Sigmoid colon (tissue), 7 donors: ENCODE measurements at places on chromosomes 3 and 15.

DNA sequence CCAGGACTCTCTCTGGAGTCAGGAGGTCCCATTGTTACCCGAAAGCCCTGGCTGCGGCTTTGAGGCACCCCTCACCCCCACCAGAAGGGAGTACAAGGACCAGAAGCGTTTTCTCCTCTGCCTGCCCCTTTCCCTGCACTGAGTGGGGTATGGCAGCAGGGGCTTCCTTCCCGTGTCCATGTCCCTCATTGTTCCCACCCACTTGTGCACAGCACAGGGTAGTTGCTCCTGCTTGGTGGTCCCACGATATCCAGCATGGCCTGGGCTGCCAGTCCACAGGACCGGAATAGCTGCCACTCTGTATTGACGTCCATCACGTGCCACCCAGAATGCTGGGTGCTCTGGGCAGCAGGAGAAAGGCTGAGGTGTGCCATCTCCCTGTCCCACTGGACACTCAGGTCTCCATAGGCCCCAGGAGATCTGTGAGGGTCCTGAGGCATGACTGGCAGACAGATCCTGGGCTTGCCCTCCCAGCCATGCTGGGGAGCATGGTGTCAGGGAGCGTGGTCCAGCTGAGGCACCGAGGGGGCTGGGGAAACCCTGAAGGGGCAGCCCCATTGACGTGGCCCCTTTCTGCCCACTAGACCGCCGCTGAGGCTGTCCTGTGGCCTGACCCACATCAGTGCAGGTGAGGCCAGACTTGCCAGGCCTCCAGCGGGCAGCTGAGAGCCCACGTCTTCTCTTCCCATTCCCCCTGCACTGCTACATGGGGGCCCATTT, 45.3 kb upstream of the SEC22A start:
- H3K27me3 ChIP-seq = no peaks in the 10 kb centered on the region
- DNase-seq = no peak
- H3K36me3 ChIP-seq = peaks cover 60% of the 10 kb centered on the region
- no peaks in the 10 kb centered on the region for H3K4me1 ChIP-seq
- H3K4me3 ChIP-seq = no peak overlapping the region

GRCh38 chr3:188993181-188993580, 178.6 kb upstream of the TPRG1 start:
- no peak overlapping the region for H3K4me3 ChIP-seq
- H3K27ac ChIP-seq = no peak overlapping the region

- H3K4me3 ChIP-seq = no peak overlapping the region
- peak overlapping the region; percentile 31 for H3K27ac ChIP-seq
- no peak for DNase-seq
- no peaks in the 10 kb centered on the region for H3K36me3 ChIP-seq
These were observed 623.5 kb upstream of the TBL1XR1 start for GRCh38 chr3:177820683-177821316.

GRCh38 chr3:161915418-161915750, 418.8 kb downstream of the OTOL1 start:
- H3K27ac ChIP-seq = no peak overlapping the region

DNA sequence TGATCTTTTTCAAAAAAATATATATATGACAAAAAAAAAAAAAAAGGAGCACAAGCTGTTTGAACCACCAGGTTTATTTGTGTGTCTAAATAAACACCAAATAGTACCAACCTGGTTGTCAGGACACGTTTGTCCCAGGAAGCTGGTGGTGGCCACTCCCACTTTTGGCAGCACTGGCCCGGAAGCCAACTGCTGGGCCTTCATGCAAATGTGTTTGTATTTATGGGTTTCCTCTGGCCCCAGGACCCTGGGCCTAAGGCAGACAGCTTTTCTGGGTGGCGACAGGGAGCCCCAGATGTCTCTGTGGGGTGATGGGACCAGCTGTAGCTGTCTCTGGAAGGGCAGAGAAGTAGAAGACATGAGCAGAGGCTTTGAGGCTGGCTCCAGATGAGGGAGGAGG, 31.6 kb downstream of the PRKCD start:
- H3K4me3 ChIP-seq = no peak overlapping the region
- no peak for DNase-seq
- no peaks in the 10 kb centered on the region for H3K27me3 ChIP-seq
- H3K4me1 ChIP-seq = peaks cover 28% of the 10 kb centered on the region

DNA sequence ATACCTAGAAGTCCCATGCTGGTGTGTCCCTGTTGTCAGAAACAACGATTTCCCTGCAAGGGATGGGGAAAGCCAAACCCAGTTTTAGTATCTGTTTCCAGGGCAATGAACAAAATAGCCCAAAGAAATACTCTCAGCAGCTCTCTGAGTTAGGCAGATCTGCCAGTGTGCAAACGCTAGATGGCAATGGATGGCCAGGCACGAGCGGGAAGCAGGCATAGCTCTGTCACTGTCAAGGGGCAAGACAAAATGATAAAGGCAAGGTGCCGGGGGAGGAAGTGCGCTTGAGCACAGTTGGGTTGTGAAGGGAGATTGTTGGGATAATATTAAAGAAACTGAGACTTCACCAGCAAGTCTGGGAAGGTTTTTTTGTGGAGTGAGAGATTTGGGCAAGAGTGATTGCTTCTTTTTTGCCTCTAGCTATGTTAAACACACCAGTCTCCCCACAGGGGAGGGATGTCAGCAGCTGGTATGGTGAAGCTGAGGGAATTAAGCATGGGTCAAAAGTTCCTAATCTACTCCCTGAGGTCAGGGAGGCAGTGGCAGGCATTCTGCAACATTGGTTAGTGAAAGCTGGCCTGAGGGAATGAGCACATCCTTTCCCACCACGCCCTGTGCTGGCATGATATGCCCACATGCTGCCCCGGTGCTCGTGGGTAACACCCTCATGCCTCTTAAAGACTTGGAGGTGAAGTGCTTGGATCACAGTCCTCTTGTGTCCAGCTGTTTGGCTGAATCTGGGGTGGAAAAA, 117.5 kb downstream of the PDCD6IP start:
- H3K27ac ChIP-seq = no peak overlapping the region
- no peaks in the 10 kb centered on the region for H3K36me3 ChIP-seq
- no peaks in the 10 kb centered on the region for H3K27me3 ChIP-seq
- H3K4me1 ChIP-seq = no peaks in the 10 kb centered on the region
- DNase-seq = no peak
- no peak overlapping the region for H3K4me3 ChIP-seq

GRCh38 chr3:107848351-107848915, 242.4 kb downstream of the CD47 start:
- no peak overlapping the region for H3K27ac ChIP-seq
- no peaks in the 10 kb centered on the region for H3K4me1 ChIP-seq
- H3K4me3 ChIP-seq = no peak overlapping the region

DNA sequence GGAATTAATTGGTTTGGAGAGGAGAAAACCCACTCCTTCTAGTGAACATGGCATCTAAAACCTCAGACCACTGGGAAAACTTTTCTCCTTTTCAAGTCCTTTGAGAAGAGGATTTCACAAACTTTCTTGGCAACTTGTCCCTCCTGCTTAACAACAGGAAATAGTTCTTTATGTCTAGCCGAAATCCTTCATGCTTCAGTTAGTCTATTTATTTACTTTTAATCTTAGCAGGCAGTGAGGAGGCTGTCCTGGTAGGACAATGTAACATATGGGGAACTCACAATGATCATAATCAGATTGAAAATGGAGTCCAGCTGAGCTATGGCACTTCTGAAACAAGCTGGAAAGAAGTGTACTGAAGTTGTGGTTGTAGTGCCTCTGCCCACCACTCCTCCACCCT, 50.6 kb downstream of the KY start:
- peaks cover 7% of the 10 kb centered on the region for H3K4me1 ChIP-seq
- no peak overlapping the region for H3K4me3 ChIP-seq
- no peak overlapping the region for H3K27ac ChIP-seq
- no peaks in the 10 kb centered on the region for H3K36me3 ChIP-seq

DNA sequence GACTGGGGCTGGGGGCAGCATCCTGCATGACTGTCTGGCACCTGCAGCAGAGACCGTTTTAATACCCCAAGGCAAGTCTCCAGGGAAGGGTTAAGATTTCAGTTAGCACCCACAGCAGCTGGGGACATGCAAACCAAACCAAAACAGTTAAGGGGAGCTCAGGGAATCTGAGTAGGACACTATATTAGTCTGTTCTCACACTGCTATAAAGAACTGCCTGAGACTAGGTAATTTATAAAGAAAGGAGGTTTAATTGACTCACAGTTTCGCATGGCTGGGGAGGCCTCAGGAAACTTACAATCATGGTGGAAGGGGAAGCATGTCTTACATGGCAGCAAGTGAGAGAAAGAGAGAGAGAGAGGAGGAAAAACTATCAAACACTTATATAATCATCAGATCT, 25.3 kb downstream of the GALNT15 start:
- H3K27me3 ChIP-seq = no peaks in the 10 kb centered on the region
- H3K4me3 ChIP-seq = no peak overlapping the region
- DNase-seq = no peak
- no peaks in the 10 kb centered on the region for H3K4me1 ChIP-seq

- peak overlapping the region; percentile 28 for H3K4me3 ChIP-seq
- no peak for DNase-seq
- H3K36me3 ChIP-seq = no peaks in the 10 kb centered on the region
- no peak overlapping the region for H3K27ac ChIP-seq
- H3K4me1 ChIP-seq = no peaks in the 10 kb centered on the region
These were observed 42.5 kb upstream of the UBE3A start for GRCh38 chr15:25481208-25481859.

- peak overlapping the region; percentile 1 for H3K27ac ChIP-seq
- no peak for DNase-seq
- H3K4me3 ChIP-seq = no peak overlapping the region
- peaks cover 20% of the 10 kb centered on the region for H3K4me1 ChIP-seq
- H3K36me3 ChIP-seq = peaks cover 42% of the 10 kb centered on the region
These were observed 8.1 kb downstream of the FAM131A start for GRCh38 chr3:184345317-184346144.

DNA sequence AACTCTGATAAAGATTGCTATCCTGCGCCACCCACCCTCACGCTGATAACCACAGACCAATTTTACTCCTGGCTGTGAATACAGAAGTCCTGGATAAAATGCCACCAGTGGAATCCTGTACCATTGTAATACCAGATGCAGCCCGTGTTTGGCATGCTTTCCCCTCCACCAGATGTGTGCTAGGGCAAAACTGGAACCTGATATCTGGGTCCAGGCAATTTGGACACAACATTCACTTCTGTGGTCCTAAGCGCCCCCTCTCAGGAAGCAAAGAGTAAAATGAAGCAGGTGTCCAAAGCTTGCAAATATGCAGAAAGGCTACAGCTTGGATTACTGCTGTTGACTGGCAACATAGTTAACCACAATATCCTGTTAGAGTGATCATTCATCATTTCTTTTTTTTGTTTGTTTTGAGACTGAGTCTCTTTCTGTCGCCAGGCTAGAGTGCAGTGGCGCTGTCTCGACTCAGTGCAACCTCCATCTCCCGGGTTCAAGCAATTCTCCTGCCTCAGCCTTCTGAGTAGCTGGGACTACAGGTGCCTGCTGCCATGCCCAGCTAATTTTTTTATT, 32.8 kb downstream of the LOXL1 start:
- H3K36me3 ChIP-seq = no peaks in the 10 kb centered on the region
- no peak overlapping the region for H3K4me3 ChIP-seq
- no peak overlapping the region for H3K27ac ChIP-seq
- DNase-seq = peak; percentile 35

DNA sequence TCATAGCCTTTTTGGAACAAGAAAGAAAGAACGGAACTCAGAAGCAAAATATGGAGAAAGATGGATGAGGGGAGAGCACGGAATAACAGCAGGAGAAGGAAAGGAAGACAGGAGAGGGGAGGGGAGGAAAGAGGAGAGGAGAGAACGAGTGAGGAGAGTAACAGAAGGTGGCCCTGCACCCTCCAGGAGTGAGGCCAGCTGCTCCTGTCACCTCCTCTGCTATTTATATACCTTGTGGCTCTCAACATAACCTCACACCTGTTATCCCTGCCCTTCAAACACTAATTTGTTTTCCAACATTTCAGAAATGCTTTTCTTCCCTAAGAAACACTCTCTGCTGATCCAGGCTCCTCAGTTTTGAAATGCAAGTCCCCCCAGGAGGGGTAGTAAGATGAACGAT, 53.4 kb upstream of the ATP2B2 start:
- H3K27ac ChIP-seq = no peak overlapping the region
- H3K4me3 ChIP-seq = no peak overlapping the region
